ENCODE measurements at places on chromosomes 16 and 17.

- DNase-seq = no peak
Measured at GRCh38 chr17:43019418-43019817, 2.8 kb downstream of the VAT1 start.

DNA sequence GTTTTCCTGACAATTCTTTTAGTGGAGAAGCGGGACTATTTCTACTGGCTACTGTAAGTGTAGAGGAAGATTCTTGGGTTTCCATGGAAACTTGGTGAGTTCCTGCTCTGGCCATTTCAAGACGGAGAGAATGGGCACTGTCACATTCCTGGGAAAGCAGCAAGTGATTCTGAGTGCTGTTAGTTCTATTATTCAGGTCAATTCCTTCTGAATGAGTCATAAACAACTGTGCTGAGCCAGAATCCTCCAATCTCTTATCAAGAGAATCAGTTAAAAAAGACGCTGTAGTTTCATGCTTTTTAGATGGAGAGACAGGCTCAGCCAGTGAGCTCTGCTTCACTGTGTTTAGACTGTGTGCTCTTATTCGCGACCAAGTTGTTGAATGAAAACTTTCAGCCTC is 19.6 kb downstream of the AKAP10 start:
- DNase-seq = no peak

GRCh38 chr17:21199311-21199710 is 14.7 kb downstream of the TMEM11 start:
- no peak for DNase-seq

DNA sequence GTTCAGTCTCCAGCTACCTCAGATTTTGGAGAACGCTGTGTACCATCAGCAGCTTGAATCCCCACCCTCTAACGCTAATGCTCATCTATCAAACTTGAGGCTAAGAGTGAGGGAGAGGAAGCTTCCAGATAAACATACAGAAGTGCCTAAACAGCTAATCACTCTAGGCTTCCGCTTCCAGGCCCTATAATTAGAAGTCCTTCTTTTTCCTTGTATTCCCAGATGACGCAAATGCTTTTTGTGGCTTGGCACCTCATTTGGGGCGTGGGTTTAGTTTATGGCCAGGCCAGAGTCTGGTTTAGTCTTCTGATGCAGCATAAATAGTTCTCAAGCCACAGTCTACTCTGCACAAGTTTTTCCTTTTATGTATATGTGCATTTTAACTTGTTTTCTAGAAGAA is 263.4 kb downstream of the BCAS3 start:
- no peak for DNase-seq

GRCh38 chr16:15594711-15595320 is 48.1 kb downstream of the MARF1 start:
- no peak for DNase-seq

DNA sequence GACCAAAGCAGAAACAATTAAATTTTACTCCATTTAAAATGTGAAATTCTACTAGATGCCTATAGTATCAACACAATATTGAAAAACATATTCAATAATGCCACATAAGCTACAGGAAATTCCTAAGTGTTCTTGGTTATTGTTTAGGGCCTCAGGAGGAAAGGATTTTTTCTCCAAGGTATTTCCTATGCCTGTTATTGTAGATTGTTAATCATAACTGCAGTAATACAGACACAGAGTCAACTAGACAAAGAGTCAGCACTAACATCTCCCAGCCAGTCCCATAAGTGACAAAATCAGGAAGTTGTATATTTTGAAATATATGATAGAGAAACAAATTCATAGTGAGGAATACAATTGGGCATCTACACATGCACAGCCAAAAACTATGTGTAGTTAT is 782.7 kb upstream of the KIF2B start:
- DNase-seq = no peak

DNA sequence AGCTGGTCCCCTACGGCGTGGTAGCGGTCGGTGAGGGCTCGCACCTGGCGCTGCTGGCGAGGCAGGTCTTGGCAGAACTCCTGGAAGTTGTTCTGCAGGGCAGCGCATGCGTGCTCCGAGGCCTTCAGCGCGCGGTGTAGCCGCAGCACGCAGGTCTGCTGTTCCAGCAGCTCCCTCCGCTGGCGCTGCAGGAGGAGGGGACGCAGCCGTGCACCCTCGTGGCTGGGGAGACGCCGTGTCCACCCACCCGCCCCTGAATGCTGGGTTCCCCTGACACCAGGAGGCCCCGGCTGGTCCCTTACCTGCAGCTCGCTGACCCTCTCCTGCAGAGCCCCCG is 12.2 kb downstream of the EVPL start:
- peak; percentile 74 for DNase-seq

GRCh38 chr17:39098588-39098987 is 52.8 kb downstream of the PLXDC1 start:
- no peak for DNase-seq

DNA sequence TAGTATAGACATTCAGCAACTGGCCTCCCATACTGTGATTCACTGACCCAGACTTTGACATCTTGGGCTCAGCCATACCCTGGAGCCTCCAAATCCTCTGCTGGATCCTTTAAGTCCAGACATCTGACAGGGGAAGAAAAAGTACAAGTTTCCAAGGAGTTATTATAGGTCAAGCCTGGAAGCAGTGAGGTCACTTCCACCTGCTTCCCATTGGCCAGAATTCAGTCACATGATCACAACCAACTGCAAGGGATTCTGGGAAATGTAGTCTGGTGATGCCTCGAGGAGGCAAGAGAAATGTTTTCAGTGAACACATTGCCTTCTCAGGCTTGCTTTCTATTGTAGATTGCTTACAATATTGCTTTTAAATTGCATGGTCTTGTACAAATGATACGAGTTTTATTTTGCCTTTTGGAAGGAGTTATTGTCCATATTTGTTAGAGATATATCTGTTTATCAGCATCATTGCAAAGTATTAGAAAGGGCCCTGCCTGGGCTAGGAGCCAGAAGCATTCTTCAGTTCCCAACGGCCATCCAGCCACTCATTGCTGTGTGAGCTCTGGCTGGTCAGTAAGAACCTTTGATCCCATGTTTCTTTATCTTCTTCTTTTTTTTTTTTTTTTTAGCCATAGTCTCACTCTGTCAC is 696.9 kb downstream of the WWOX start:
- peak; percentile 3 for DNase-seq

DNA sequence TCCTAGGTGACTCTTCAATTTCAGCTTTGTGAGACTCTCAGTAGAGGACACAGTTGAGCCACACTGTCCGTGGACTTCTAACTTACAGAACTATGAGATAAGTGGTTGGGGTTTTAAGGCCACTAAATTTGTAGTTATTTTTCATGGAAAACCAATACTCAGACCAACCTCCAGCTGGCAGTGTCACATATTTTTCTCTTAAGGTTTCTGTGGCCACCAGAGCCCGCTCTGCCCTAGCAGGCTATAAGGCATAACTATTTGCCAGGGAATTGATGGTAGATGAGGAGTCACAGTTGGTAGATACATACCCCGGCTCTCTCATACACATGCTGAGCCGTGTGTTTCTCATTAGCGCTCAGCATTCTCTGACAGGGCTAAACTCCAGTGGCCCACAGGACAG is 336.8 kb upstream of the MON1B start:
- DNase-seq = no peak

GRCh38 chr17:2865228-2865627 is 69.0 kb downstream of the RAP1GAP2 start:
- DNase-seq = no peak

DNA sequence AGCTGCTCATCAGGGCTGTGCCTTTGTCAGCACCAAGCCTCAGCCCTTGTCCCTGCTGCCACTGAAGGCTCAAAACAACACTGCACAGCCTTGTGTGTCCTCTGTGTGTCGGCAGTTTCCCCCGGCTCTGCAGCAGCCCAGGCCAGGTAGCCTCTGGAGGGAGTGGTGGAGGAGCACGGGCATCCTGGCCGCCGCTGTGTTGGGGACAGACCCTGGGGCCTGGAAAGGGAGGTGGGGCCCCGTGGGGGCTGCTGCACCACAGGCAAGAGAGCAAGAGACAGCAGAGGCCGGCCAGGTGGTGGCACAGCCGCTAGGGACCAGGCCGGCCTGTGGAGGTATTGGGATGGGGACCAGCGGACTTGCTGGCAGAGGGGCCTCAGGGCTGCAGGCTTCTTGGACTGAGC is 96.9 kb upstream of the ZNF750 start:
- DNase-seq = no peak

- DNase-seq = no peak
Measured at GRCh38 chr16:4141604-4142003, 25.4 kb upstream of the ADCY9 start.

DNA sequence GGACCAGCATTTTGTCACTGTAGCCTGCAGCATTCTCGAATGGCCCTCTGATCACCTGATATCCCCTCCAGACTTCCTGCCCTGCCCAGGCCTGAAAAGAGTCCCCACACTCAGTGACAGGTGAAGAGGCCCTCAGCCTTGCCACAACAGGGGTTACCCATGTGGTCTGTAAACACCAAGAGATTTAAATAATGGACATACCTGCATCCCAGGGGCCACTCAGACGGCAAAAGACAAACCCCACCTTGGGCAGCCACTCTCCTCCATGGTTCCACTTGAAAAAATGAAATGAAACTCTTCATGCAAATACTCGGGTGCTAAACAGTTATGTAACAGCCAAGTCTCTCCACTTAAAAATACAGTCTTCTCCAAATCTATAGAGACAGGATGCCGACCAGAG is 22.9 kb upstream of the PECAM1 start:
- no peak for DNase-seq

DNA sequence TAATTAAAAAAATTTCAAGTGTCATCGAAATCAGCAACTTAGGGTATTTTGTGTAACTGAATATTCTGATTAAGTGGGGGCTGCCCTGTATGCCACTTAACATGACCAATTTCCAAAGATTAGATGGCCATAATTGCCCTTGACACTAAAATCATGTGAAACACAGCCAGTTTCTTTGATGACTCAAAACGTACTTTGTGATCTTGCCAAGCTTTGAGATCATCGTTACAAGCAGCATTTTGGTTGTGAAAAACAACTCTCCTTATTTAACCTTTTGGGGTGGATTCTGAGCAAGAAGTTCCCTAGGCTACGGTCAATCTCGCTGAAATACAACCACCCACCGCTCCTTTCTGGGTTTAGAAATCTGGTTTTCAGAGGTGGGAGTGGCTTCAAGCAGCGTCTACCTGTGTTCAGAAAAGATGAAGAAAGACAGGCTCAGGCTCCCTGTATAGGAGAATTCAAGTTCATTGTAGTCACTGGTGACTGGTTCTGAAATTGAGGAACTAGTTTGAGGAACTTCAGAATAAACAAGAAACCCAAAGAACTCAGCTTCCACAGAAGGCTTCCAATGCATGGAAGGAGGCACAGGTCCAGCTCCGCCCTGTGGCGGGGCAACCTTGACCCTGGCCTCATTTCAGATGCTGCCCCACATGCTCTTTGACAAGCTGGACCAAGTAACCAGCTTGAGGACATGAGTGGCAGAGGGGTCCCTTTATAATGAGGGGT is 9.4 kb downstream of the MAP3K14 start:
- no peak for DNase-seq
